ENCODE measurements at places on chromosomes 1 and 21.

- no peaks in the 10 kb centered on the region for H3K36me3 ChIP-seq
- no peaks in the 10 kb centered on the region for H3K27me3 ChIP-seq
- peak; percentile 28 for DNase-seq
- no peak overlapping the region for H3K27ac ChIP-seq
These were observed 27.3 kb downstream of the CDCP2 start for GRCh38 chr1:54125386-54126070.

DNA sequence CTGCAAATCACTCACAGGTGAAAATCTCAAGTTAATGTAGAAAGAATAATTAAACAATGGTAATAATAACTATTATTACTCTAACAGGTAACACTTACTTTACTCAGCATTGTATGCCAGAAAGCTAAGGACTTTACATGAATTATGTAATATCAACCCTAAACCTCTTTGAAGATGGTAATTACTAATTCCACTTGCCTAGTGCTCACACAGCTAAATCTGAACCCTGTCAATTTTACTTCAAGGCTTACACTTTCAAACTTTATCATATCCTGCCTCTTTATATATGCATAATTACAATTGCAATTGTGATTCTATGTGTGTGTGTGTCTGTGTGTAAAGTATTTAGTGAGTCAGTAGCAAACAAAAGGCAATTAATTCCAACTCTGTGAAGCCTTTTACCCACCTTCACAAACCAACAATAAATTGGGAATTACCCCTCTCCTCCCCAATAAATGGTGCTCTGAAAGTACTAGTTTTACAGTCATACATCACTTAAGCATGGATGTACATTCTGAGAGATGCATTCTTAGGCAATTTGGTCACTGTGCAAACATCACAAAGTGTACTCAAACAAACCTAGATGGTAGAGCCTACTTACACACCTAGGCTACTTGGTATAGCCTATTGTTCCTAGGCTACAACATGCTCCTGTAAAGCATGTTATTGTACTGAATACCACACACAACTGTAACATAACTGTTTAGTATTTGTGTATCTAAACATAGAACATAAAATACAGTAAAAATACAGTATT, 5.9 kb downstream of the ZNF644 start:
- H3K4me3 ChIP-seq: no peak overlapping the region
- no peak for DNase-seq
- H3K36me3 ChIP-seq: no peaks in the 10 kb centered on the region
- no peak overlapping the region for H3K27ac ChIP-seq
- no peaks in the 10 kb centered on the region for H3K27me3 ChIP-seq
- H3K4me1 ChIP-seq: peaks cover 74% of the 10 kb centered on the region

GRCh38 chr1:206448471-206448870, 21.8 kb upstream of the IKBKE start:
- no peak for DNase-seq
- no peaks in the 10 kb centered on the region for H3K27me3 ChIP-seq
- H3K27ac ChIP-seq: no peak overlapping the region

DNA sequence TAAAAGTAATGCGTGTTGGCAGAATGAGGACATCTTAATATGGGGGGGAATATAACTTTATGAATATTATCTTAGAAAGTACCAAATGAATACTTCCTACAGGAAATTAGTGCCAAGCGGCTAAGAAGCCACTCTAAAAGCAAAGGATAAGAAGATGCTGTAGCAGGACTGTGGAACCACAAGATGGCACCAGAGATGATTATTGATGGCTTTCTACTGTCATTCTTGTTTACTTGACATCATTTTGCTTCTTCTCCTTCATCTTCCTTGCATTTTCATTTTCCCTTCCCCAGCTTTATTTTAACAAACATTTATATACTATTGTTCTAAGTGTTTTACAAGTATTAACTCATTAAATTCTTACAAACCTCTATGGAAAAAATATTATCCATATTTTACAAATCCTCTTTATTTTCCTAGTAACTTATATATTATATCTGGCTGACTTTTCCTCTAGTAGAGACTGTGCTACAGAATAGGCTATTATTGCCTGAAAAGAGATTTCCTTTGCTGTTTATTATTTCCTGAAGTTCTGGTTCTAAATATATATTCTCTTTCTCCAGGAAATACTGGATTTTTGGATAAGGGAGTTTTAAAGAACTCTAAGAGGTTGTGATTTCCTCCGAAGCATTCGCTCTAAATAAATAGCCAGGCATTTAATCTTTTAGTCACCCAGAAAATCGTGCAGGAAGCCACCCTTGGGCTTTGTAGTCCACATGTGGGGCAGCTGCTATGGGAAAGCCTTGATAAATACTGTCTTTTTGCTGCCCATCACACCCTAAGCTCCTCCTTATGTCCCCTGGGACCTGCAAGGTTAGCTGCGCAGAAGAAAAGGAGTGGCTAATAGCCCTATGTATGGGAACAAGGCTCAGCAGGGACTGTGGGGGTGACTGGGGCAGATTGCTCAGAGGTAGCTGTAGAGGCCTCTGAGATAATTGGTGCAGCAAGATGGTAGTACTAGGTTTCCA, 69.8 kb downstream of the TPR start:
- no peaks in the 10 kb centered on the region for H3K27me3 ChIP-seq
- H3K4me3 ChIP-seq: no peak overlapping the region
- no peaks in the 10 kb centered on the region for H3K4me1 ChIP-seq
- H3K27ac ChIP-seq: no peak overlapping the region

- H3K4me1 ChIP-seq: peaks cover 4% of the 10 kb centered on the region
- H3K27me3 ChIP-seq: no peaks in the 10 kb centered on the region
- peak overlapping the region; percentile 95 for H3K27ac ChIP-seq
- no peaks in the 10 kb centered on the region for H3K36me3 ChIP-seq
- DNase-seq: peak; percentile 38
These were observed 624 bp downstream of the ARHGAP29 start for GRCh38 chr1:94236630-94237290.
